ENCODE measurements at places on chromosomes 1 and 21. TPM values are rescaled to one million over a fixed set of nuclear protein-coding genes. Genes with fewer than 3 reads are reported as not detected.

GPR52 gene
- total RNA-seq: 4.4 TPM

DNA sequence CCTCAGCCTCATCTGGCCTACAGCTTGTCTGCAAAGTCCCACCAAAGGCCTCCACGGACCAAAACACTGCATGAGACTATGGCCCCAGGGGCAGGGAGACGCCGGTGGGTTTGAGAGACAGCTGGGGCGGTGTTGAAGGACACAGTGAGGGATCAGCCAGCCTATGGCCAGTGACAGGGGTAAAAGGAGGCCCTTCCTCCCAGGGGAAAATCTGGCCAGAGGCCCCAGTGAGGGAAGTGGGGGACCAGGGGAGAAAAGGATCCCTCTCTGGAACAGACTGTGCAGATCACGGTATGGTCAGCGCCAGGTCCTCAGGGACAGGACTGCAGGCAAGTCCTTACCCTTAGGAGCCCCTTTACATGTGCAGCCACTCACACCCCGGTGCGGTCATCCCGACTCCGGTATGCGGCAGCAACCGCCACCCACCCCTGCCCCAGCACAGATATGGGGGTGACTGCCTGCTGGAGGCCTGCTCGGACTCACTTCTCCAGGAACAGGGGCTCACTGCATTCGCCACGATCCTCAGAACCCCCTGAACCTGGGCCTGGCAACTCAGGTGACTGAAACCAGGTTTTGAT lies 1.3 kb downstream of the CERS2 start:
- no peak for DNase-seq

DNA sequence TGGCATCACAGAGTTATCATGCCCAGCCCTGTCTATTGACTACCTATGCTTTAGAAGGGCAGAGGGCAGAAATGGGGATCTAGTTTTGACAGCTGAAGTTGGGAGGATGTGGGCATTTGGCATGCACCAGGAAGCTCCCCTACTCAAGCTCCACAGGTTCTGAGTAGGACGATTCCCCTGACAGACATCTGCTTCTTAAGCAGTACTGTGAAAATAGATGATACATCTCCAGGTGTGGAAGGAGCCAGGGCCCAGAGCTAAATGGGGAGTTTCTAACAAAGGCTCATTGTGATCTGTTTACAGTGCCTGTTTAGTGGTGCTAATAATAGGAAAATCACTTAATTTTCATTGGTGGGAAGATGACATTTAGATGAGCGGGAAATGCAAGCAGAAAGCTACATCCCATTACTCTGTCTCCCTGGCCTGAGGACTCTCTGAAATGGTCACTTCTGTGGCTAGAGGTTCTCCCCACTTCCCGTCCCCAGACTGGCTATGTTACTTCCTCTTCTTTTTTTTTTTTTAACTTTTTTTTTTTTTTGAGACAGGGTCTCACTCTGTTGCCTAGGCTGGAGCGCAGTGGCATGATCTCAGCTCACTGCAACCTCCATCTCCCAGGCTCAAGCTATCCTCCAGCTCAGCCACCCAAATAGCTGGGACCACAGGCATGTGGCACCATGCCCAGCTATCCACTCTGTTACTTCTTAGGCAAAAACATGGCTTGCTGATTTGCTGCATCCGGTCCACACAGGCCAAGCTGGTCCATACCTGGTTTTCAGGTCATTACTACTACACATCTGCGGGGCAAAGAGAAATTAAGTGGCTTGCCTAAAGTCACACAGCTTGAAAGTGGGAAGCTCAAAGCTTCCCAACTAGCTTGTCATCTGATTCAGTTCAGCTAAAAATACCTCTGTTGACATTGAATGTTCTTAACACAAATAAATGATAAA lies 23.2 kb upstream of the CNIH3 start:
- no peak for DNase-seq

DNA sequence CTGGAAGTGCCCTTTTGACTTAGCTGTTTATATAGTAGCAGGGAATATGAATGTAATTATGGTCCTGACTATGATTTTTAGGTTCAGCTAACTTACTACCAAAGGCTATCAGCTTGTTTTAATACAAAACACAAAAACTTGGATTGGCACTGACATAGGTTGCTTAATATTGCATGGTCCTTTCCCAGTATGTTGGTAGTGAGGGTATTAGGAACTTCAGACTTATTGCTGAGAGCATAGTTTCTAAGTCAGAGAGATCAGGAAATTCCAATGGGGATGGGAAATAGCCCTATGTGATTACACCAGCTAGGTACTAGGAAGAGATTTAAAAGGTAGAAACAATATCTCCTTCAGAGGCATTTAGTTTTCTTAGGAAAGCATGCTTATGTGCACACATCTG lies 7.7 kb downstream of the ARID1A start:
- DNase-seq: no peak

FLG2 gene
- total RNA-seq: not detected

ADAM30 gene
- not detected for total RNA-seq

DNA sequence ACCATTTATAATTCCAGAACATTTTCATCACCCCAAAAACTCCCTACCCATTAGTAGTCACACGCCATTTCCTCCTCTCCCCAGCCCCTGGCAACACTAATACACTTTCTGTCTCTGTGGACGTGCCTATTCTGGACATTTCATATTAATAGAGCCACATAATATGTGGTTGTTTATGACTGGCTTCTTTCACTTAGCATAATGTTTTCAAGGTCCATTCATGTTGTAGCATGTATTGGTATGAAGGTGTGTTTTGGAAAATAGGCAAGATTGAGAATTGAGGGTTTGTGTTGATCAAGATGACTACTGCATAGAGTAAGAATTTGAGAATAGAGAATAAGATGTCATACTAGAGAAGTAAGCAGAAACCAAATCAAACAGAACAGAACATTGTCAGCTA lies 67.5 kb downstream of the ZFYVE9 start:
- no peak for DNase-seq

PLEKHA6 gene
- 15.1 TPM for total RNA-seq

PRMT6 gene
- total RNA-seq: 19.6 TPM

DNA sequence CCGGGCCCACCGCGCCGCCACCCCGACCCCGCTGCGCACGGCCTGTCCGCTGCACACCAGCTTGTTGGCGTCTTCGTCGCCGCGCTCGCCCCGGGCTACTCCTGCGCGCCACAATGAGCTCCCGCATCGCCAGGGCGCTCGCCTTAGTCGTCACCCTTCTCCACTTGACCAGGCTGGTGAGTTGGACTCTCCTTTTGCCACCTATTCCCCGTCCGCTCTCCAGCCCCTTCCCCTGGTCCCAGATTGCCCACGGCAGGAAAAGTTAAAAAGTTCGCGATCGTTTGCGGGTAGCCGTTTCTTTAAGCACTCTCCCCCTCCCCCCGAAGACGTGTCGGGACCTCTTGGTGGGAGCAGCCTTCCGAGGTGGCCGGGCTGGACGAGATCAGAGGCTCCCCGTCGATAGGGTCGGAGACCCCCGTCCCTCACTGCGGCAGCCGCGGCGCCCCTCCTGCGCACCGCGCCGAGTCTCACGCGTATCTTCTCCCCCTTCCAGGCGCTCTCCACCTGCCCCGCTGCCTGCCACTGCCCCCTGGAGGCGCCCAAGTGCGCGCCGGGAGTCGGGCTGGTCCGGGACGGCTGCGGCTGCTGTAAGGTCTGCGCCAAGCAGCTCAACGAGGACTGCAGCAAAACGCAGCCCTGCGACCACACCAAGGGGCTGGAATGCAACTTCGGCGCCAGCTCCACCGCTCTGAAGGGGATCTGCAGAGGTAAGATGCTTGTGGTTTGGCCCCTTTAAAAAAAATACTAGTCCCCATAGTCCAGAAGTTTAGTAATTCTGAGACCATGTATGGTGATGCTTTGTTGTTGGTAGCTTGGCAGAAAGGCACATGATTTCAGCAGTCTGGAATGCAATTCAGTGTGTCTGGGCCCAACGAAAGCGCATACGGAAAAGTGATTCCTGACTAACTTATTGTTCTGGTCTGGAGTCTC lies 576 bp downstream of the CCN1 start:
- DNase-seq: no peak

DNA sequence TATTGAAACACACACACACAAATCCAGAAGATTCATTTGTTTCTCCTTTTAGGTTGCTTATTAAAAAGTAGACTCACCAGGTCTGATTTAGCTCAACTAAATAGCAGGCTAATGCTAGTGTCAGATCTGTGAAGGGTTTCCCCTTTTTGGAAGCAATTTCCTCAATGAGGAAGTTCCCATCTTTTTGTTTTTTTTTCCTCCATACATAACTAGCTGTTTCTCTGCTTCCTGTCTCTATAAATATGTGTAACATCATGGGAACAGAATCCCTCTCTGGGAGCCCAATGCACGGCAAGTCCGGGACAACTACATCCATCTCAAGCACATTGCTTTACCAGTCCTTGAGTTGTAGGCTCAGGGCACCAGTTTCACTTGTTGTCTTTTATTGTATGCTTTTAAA lies 1421.1 kb downstream of the PLA2G4A start:
- DNase-seq: no peak

DNA sequence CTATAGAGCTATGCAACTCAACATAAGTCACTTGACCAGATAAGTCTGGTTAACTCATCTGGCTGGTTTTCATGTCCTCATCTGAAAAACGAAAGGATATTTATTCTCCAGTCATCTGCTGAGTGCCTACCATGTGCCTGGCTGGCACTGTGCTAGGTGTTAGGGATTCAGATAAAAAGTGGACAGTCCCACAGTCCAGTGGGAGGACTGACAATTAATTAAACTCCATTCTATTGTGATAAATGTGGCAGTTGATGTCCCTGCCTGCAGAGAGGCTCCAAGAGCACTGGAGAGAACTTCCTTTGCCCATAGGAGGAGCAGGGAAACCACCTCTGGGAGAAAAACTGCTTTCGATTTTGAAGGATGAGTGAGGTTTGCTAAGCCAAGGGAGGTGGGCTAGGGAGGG lies 5.4 kb downstream of the NUAK2 start:
- no peak for DNase-seq

GRCh38 chr1:230188826-230189225 lies 121.8 kb downstream of the GALNT2 start:
- no peak for DNase-seq

DNA sequence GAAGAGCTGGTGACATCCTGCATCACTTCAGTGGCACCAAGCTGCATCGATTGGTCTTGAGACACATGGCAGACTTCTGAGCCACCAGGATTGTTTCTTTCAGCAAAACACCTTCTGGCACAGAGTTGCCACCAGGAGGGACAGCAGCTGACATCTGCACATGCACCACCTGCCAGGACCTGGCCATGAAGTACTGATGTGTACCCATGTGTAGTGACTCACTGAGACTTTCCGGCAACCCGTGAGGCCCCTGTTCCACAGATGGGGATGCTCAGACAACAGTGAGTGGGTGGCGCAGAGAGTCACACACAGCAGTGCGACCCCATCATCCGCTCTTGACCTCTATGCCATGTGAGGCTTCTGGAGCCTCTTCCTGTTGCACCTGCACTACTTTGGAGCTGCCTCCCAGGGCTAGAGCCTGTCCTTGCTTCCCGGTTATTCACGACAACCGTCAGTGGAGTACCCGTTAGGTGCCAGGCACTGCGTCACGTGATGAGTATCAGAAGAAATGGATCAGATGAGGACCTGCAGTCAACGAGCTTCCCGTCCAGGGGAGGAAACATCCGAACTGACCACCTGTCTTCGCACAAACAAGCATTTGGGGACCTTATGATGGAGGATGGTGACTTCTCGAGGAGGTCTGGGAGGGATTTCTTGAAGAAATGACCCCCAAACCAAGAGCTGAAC lies 80.5 kb upstream of the VAMP3 start:
- DNase-seq: no peak

- no peak for DNase-seq
These were observed 219.1 kb upstream of the ZC3H12A start for GRCh38 chr1:37255136-37255795.
